ENCODE measurements at places on chromosomes 2 and 18. TPM values are rescaled to one million over a fixed set of nuclear protein-coding genes. Genes with fewer than 3 reads are reported as not detected.

- no peak for DNase-seq
Measured at GRCh38 chr2:202290970-202291369, 25.4 kb downstream of the NOP58 start.

B3GNT7 gene
- total RNA-seq, result 83.3 TPM

GRCh38 chr2:230254152-230254881, 28.8 kb downstream of the SP140 start:
- DNase-seq, result no peak

- no peak for DNase-seq
Measured at GRCh38 chr2:196241175-196241574, 69.8 kb upstream of the STK17B start.

TPO gene
- total RNA-seq, result not detected

MARCO gene
- total RNA-seq, result 0.26 TPM

GRCh38 chr2:138275292-138275690, 226.3 kb upstream of the SPOPL start:
- no peak for DNase-seq

DNA sequence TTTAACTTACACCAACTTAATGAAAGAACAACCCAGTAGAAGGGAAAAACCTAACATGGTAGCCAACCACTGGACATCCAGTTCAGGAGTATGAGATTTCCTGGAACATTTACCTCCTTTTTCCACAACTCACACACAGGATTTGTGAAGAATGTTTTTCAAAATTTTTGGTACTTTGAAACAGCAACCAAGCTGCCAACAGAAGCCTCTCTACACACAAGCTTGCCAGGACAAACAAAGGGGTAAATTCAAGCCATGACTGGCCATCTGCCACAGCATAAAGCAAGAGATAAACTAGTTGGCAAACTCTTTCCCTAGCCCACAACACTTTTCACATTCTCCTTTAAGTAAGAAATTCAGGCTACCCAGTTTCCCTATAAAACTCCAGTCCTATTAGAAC, 21.4 kb downstream of the MGAT4A start:
- DNase-seq, result no peak

DNA sequence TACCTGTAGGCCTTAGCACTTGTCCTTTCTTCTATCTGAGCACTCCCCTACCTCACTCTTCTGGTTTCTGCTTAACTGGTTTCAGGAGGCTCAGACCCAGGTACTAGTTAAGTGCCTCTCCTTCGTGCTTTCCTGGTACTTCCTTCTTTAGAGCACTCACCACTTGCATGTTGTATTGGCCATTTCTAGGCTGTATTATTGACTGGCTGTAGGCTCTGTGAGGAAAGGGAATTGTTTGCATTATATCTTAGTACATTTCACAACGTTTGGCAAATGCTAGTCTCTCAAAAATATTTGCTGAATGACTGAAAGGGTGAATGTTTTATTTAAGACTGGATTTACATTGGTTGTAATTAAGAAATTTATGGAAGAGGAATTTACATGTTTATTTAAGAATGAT, 36.0 kb upstream of the SCN1A start:
- no peak for DNase-seq

AKAIN1 gene
- not detected for total RNA-seq

DNA sequence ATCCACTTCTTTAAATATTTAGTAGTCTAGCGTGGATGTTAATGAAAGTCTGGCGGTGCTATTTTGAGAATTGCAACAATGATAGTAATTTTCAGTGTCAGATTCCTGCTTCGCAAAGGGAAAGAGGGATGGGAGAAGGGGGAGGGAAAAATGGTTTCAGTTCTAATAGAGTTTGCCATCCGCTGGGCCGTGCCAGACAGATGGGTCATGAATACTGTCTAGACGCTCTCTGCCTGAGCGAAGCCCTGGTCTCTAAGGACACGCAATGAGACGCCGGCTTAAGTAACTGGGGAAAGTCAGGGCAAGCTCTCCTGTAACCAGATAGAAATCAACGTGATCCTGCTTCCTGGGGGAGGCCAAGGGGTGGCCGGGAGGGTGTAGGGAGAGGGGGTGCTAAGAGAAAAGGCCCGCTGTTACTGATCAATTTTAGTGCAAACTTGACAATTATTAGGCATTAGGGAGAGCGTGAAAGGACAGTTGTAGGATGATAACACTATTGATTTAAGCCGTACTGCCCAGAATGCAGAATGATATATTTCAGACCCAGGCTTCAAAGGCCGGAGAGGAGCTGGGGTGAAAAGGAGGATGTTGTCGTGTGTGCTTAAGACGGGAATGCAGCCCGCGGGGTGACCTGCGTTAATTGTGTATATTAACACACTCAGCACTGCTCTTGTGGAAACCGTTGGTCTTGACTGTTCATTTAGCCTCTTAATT, 229.2 kb downstream of the LDLRAD4 start:
- no peak for DNase-seq

DNA sequence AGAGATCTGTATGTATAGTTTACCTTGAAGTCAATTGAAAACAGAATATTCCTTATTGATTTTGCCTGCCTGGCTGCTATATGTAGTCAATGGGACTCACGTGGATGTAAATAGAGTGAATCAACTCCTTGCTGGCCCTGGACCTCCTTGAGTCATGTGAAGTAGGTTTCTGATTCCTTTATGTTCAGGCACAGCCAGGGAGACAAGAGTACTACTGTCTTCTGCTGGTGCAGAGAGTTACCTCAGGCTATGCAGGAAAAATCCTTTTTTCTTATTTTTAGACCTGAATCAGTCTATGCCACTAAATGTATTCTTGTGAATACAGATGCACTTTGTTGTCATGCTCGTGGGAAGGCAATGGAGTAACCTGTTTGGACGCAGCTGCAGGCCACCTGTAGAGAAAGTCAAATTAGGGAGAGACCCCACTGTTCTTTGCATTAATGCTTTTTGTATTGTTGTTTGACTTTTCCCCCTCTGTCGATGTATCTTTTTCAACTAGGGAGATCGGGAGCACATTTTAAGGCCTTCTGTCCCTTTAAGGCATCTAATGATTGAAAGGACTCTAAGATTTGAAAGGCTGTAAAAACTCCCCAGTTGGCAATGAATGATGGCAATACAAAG, 473.9 kb downstream of the ARHGAP15 start:
- DNase-seq, result no peak

MYL12A gene
- total RNA-seq, result 489 TPM

GRCh38 chr2:198973785-198974184, 484.0 kb downstream of the SATB2 start:
- DNase-seq, result no peak

- no peak for DNase-seq
Measured at GRCh38 chr2:170610615-170611014, 104.5 kb upstream of the SP5 start.

DNA sequence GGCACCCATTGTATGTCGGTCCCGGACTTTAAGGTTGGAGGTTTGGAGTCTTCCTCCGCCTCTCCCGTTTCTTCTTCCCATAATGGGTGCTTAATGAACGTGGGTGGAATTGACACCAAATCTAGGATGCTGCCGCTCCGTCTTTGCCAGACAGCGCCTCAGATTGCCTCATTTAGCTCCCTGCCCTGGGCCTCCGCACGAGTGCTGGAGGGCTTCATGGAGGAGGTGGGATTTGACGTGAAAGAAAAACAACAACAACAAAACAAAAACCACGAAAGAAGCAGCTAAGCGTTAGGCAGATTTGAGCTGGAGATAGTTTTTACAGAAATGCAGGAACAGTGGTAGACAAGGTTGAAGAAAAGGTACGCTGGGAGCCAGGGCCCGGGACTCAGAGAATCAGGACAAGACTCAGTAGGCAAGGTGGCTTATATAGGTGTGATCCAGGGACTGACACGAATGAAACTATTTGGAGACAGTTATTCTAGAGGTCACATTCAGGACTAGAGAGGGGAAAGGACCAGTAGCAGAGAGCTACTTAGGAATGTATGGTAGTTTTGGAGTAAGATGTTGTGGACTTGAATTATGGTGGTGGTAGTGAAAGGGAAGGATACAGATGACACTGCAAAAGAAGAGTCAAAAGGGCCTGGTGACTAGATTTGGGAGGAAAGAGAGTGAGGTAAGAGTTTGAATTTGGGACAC, 605 bp downstream of the ZNF2 start:
- DNase-seq, result no peak

DNA sequence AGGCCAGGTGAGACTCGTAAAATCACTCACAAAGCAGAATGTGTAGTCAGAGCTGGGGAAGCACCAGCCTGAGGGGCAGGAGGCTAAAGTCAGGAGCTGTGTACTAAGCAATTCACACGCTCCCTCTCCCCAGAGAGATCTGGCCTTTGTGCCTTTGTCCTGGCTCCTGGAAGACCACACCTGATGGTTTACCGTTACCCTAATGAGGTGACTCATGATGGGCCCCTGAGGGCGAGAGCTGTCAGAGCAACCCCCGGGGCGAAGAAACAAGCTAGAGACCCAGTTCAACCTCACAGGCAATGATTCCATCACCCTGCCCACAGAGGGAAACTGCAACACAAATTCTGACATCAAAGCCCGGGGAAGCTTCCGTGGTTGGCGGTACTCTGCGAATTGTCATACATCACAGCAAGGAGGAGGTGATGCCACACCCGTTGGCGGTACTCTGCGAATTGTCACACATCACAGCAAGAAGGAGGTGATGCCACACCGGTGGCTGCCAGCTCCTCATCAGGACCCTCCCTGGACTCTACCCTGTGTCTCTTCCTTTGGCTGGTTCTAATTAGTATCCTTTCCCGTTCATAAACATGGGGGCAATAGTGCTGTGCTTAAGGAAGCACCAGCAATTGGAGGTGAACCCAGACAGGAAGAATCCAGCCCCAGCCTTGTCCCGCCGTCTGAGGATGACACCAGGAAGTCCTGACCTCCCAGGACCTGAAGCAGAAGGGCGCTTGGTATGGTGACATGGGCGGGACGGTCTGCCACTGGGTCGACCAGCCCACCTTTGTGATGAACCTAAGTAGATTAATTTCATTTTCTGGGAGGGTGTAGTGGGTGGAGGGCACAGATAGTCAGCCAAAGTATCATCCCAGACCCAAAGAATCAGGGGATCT, 30.5 kb downstream of the B3GNT7 start:
- DNase-seq, result no peak

ATP6V1B1 gene
- total RNA-seq, result 0.18 TPM

CLEC4F gene
- not detected for total RNA-seq

DNA sequence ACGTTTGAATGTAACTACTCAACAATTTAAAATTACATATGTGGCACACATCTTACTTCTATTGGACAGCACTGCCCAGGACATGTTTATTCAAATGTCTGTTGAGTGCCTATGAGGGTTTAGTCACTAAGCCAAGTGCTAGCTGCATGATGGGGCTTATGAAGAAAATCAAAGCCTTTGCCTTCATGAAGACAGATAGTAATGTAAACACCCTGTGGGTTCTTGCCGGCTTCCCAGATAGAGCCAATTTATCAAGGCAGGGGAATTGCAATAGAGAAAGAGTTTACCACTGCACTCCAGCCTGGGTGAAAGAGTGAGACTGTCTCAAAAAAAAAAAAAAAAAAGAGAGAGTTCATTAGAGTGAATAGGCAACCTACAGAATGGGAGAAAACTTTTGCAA, 43.7 kb upstream of the NEB start:
- DNase-seq, result no peak

DNA sequence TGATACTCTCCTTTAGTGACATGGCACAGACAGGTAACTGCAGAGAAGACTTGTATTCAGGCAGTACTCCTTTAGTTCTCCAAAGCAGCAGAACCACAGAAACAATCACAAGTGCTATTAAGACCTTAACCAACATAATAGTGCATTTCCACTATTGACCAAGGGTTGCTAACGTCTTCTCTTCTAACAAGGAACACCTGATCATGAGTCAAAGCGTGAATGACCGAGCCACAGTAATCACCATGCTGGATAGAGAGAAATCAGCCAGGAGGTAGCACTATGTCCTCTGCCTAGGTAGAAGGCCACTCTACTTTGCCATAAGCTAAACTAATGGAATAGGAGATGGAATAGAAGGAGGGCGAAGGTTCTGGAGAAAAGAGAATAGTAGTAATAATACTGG, 161.0 kb downstream of the ANKRD44 start:
- no peak for DNase-seq

DNA sequence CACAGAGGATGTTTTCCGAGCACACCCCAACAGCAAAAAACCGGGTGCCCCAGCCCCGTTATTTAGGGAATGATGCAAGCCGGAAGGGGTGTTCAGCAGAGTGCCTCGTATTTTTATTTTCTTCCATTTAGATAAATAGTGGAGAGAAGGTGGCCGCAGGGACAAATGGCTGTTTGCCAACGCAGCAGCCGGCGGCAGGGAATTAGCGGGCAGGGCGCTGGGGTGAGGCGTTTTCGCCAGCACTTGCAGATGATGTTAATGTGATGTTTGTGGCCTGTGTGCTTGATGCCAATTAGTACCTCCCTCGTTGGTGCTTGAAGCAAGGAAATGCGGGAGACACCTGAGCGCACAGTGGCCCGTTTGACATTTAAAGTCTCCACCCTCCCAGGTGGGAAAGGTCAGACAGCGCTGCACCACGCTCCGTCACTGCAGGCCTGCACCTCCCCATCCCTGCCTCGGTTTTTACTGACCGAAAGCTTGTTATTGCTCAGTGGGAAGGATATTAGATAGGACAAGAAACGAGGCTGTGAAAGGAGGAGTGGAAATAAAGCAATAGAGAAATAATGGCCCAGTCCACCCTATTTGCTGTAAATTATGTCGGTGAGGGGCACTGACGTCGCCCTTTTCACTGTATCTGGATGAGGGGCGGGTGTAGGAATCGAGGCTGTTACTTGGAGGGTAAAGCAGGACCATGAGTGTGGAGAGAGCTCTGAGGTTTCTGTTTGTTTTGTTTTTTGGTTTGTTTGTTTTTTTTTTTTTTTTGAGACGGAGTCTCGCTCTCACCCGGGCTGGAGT, 39.1 kb downstream of the NFATC1 start:
- no peak for DNase-seq
